ENCODE measurements at places on chromosomes 2 and 18. TPM values are rescaled to one million over a fixed set of nuclear protein-coding genes. Genes with fewer than 3 reads are reported as not detected.

The FAP gene
- 3.6 TPM for total RNA-seq

The TBR1 gene
- total RNA-seq, result 0.08 TPM

The TOGARAM2 gene
- total RNA-seq, result not detected

The SPATA3 gene
- not detected for total RNA-seq

The LRP1B gene
- 0.38 TPM for total RNA-seq

The SPHKAP gene
- total RNA-seq, result 0.17 TPM

The ACMSD gene
- total RNA-seq, result not detected

The LTBP1 gene
- 39.5 TPM for total RNA-seq

The TTLL4 gene
- total RNA-seq, result 17.3 TPM

The SULT1C3 gene
- total RNA-seq, result not detected

The INHA gene
- not detected for total RNA-seq

The ASXL3 gene
- 1.4 TPM for total RNA-seq

The AP1S3 gene
- total RNA-seq, result 21.4 TPM

The SLC19A3 gene
- total RNA-seq, result 0.07 TPM

The DRC1 gene
- 0.13 TPM for total RNA-seq

DNA sequence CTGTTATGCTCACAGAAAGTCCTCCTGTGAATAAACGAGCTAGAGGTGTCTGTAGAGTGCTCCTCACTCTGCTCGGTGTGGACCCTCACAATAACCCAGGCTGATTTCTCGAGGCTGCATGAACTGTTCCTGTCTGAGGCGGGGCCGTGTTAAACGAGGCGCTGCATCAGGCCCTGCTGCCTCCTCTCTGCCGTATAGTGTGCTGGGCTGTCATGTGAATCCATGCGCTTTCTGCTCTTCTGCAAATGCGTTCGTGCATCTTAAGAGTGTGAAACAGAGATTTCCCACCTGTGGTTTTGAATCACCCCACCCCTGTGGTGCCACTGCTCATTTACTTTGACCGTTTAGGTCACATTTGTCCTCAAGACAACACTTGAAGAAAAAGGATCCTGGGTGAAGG is 26.2 kb downstream of the TRAF3IP1 start:
- no peak for DNase-seq

- no peak for DNase-seq
These were observed 202.1 kb downstream of the BCL11A start for GRCh38 chr2:60351321-60351720.

GRCh38 chr2:190635781-190636180 is 13.1 kb upstream of the NAB1 start:
- DNase-seq, result no peak

- no peak for DNase-seq
These were observed 175.1 kb upstream of the ERBB4 start for GRCh38 chr2:212713681-212714080.

GRCh38 chr18:74171910-74172606 is 23.7 kb downstream of the TIMM21 start:
- DNase-seq, result no peak

- no peak for DNase-seq
These were observed 24.1 kb downstream of the SKA1 start for GRCh38 chr18:50398947-50399346.

DNA sequence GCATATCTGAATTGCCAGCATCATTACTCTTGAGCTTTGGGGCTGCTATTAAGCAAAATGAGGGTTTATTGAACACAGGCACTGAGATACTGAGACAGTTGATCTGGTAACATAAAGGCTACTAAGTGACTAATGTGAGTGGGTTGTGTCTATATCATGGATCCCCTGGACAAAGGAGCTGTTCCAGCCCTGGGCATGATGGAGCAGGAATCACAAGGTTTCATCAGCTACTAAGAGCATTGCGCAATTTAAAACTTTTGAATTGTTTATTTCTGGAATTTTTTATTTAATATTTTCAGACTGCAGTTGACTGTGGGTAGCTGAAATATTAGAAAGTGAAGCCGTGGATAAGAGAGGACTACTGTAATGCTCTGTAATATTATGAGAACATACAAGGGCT is 73.5 kb downstream of the MGAT5 start:
- DNase-seq, result no peak

- no peak for DNase-seq
These were observed 1.6 kb upstream of the ERMN start for GRCh38 chr2:157327200-157327599.

DNA sequence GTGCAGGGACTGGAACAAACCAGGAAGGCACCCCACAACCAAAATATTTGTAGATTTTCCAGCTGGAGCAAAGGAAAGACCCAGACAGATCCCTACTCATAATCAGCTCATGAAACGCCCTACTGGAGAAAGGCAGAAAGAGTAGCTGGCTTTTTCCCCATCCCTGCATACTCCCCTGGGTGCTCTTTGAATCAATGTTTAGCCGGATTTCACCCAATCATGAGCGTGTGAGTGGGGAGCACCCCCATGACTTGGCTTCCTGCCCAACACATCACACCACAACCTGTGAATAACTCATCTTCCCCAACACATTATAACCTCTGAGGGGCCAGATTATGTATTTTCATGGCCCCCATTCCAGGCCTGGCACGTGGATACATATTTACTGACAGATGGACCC is 35.1 kb upstream of the SLC14A1 start:
- no peak for DNase-seq

- no peak for DNase-seq
These were observed 121.8 kb downstream of the GPR39 start for GRCh38 chr2:132538331-132538855.

DNA sequence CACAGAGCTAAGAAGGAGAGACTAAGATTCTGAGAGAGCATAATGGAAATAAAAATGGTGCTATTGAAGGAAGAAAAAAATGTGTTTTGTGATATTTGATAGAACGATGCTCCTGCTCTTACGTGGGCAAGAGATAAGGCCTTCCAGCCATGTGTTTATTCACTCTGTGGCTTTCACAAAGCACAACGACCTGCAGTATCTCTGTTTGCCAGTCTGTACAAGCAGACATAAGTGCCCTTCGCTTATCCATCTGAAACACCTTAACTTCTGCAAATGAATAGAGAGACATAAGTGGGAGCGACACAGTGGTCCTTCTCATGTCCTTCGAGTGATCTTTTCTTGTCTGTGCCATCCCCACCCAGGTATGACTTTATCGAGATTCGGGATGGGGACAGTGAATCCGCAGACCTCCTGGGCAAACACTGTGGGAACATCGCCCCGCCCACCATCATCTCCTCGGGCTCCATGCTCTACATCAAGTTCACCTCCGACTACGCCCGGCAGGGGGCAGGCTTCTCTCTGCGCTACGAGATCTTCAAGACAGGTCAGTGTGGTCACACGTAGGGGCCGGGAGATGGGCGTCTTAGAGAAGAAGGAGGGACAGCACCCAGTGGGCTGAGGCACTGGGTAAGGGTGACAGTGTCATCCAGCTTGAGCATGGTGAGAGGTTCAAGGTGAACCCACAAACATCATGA is 33.7 kb downstream of the NRP2 start:
- no peak for DNase-seq

- DNase-seq, result no peak
These were observed 86.6 kb upstream of the ZFP36L2 start for GRCh38 chr2:43312755-43313641.

DNA sequence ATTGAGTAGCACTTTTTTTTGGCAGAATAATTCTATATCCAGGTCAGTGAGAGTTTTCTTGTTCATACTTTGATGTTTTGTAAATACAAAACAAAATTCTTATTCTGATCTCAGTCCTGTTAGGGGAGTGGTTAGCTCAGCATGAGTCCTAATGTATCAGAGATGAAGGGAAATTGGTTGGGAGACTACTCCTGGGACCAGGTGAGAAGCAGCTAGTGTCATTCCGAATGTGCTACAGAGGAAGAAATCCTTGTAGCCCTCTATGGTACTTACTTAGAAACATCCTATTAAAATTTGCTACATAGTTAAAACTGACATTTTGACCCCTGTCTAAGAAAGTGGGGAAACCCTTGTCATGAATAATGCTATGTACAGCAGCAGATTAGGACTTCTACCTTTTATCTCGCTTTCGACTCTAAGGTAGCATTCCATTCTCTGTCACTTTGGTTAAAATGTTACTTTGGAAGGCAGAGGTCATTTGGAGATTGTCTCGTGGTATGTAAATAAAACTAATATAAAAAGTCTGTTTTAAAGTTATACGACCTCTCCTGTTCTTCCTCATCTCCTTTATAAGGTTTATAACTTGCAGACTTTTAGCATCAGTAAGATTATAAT is 65.8 kb downstream of the PARD3B start:
- DNase-seq, result no peak

- no peak for DNase-seq
These were observed 63.5 kb upstream of the NFE2L2 start for GRCh38 chr2:177328056-177328455.

GRCh38 chr2:32061973-32062861 is 1.1 kb upstream of the SPAST start:
- no peak for DNase-seq

- DNase-seq, result no peak
These were observed 59.5 kb downstream of the RMDN2 start for GRCh38 chr2:37984589-37984988.

- DNase-seq, result peak; percentile 35
These were observed 6.4 kb downstream of the ZEB2 start for GRCh38 chr2:144513388-144514101.

DNA sequence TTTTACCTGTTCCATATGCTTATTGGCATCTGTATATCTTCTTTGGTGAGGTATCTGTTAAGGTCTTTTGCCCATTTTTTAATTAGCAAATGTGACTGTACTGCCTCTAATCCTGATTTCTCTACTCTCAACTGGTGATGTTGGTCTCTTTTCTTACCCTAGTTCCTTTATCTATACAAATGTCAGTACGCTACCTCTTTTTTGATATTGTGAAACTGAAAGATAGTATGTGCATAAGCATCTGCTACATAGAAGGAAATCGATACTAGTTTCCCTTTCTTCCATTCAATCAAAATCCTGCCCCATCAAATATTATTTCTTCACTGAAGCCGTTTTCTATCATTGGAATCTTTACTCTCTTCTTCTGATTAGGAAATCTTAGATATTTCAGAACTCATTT is 194.9 kb upstream of the SPOPL start:
- no peak for DNase-seq

- no peak for DNase-seq
These were observed 198.6 kb upstream of the STK17B start for GRCh38 chr2:196369967-196370366.

DNA sequence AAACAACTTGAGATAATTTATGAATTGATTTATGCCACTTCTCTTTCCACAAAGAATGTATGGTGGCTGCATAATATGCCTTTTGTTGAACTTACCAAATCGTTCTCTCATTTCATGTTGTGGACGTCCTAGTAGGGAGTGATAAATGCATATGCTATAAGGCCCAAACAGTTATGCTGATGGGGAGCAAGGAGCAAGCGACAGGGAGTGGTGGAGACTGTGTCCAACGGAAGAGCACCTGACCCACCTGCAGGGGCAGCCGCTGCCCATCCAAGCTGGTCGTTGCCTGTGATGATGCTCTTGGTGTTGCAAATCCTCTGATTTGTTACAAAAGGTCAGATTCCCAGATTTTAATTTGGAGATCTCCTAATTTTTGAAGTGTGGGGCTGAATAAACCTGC is 31.0 kb upstream of the MGAT4A start:
- no peak for DNase-seq

GRCh38 chr2:446303-446874 is 158.5 kb upstream of the ALKAL2 start:
- no peak for DNase-seq

DNA sequence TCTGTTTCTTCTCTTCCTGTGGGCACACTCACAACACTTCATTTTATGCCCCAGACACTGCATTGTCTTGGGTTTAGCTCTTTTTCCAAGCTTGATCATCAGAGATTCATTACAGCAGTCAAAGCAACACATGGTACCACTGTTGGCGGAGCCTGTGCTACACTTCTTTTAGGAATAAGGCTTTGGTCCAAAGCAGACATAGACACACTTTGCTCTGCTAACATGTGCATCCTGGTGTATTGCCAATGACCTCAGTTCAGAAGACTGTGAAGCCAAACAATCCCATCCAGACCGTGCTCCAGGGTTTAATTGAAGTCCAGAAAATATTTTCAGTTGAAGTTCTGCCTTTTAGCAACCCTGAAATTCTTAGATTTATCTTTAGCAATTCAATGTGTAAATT is 354.6 kb upstream of the RAB12 start:
- DNase-seq, result no peak

DNA sequence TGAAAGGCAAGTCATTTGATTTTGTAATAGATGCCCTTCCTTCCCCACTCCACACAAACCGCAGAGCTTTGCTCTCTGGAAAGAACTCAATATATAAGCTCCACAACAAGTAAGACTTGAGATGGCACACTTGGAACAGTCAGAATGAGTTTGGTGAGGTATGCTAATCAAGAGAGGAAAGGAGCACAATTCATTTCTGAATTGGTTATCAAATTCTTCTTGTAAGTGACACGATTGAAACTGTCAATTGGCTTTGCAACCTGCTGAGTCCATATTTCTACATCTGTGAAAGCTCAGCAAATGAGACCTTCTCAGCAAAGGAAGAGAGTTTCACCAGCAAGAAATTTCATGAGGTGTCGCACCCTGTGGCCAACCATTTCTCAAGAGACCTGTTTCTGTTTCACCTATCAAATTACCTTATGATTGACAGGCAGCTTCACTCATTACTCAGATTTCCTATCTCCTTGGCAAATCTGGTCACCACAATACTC is 19.1 kb downstream of the CTLA4 start:
- no peak for DNase-seq

DNA sequence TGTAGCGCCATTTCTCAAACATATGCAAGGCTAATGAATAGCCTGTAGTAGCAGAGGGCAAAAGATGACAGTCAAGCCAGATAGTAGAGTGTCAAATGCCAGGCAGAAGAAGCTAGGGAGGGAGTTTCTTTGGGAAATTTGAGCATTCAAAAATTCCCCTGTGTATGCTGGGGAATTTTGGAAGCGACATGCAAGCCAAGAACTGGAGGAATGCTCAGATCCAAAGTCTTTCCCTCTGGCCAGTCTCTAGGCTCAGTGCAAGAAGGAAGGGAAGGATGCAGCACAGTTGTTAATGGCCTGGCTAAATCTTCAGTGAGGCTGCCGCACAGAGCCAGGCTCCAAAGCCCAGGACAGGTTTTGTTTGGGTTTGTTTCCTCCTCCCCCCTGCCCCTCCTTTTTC is 59.9 kb downstream of the ATP9B start:
- DNase-seq, result no peak

- no peak for DNase-seq
These were observed 48.0 kb upstream of the LPIN2 start for GRCh38 chr18:3060667-3061580.

DNA sequence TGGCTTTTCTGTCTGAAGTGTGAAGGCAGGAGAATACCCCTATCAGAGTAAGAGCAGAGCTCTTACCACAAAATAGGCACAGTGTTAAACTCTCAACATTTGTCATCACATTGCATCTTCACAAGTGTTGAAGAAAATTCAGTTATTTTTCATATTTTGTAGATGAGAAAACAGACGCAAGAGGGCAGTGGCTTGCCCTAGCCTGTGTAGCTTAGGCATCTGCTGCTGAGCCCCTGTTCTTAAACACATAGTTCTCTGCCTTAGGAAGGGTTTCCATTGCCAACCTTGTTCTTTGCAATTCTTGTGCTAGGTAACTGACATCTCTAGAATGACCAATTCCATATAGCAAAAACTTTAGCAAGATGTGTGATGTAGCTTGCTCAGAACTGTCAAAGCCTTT is 112.7 kb upstream of the RMDN2 start:
- no peak for DNase-seq
